ENCODE measurements at places on chromosomes 4 and X. TPM values are rescaled to one million over a fixed set of nuclear protein-coding genes. Genes with fewer than 3 reads are reported as not detected.

Gene RNF212
- total RNA-seq = 0.88 TPM

Gene MAPK10
- 0.45 TPM for total RNA-seq

Gene GPRASP3
- total RNA-seq = 1.6 TPM

Gene GEMIN8
- total RNA-seq = 16.0 TPM

Gene GUCY1A1
- not detected for total RNA-seq

Gene OTUD6A
- total RNA-seq = not detected

Gene PLXNB3
- total RNA-seq = 0.18 TPM
